Epithelial cell of proximal tubule (primary cell): ENCODE measurements at places on chromosomes 11 and 22.

- no peak for DNase-seq
Measured at GRCh38 chr11:11769362-11769761, 72.4 kb upstream of the USP47 start.

DNA sequence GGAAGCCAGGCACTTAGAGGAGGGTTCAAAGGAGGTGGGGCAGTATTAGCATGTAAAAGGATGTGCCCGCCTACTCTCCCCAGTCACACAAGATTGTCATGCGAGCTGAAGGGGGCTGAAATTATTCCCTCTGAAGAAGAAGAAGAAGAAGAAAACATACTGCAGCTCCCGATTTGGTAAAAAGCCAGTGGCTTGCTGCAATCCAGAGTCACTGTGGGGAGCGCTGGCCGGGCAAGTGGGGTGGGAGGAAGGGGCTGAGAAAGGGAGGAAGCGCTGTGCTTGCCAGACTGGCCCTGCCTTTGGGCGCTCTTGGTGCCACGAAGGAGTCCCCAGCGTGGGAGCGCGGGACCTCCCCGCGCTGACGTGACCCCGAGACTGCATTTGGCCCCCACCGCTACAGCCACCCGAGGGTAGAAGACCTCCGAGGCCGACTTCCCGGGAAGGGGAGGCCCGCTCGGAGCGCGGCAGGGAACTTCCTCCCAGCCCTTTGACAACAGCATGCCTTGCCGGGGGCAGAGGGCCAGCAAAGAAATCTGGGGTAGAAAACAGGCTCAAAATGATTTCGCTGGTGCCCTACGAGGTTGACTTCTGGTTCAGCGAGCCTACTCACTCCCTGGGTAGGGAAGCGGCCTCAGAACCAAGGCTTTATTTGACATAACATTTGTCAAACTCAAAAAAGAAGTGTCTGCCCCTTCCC is 906.3 kb downstream of the DLG2 start:
- no peak for DNase-seq

DNA sequence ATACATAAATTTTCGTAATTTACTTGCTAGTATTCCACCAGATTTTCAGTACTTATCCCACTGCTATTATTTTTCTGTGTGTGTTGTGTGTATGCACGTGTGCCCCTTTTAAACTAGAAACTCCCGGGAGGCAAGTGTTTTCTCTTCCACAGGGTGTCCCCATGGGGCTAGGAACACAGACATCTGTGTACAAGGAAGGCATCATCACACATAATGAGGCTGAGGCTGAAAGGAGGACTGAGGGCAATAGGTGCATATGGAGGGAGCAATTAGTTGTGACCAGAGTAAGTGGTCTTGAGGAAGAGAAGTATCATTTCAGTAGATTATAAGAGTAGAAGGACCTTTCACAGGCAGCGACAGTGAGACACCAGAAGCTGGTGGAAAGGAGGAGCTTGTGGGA is 2.1 kb upstream of the DPAGT1 start:
- DNase-seq: no peak

DNA sequence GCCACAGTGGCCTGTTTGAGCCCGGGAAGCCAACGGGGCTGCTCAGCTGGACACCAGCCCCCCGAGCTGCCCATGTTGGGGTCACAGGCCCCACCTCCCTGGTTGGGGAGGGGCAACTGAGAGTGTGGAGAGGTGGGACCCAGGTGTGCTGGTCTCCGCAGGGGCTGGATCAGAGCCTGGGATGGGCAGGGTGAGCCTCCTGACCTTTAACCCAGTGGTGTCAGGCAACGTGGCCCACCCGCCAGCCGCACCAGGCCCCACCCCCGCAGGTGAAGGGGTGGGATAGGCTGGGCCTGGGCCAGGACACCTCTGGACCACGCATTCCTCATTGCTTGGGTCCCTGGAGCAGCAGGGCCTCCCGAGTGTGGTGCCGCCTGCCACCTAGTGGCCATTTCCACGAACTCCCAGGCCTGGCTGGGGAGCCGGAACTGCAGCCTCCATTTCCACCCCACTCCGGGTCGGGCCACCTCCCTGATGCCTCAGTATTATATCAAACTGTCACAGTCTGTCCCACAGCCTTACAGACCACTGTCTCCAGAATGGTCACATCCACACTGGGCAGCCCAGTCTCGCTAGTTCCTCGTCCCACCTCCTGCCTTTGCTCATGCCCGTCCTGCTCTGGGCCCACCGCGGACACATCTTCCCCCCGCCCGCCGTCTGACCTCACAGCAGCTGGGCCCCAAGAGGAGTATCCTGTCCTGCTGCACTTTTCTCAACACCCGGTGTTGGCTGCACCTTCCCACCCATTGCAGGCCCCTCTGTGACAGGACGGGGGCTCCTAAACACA is 13.3 kb upstream of the PPP6R3 start:
- no peak for DNase-seq

DNA sequence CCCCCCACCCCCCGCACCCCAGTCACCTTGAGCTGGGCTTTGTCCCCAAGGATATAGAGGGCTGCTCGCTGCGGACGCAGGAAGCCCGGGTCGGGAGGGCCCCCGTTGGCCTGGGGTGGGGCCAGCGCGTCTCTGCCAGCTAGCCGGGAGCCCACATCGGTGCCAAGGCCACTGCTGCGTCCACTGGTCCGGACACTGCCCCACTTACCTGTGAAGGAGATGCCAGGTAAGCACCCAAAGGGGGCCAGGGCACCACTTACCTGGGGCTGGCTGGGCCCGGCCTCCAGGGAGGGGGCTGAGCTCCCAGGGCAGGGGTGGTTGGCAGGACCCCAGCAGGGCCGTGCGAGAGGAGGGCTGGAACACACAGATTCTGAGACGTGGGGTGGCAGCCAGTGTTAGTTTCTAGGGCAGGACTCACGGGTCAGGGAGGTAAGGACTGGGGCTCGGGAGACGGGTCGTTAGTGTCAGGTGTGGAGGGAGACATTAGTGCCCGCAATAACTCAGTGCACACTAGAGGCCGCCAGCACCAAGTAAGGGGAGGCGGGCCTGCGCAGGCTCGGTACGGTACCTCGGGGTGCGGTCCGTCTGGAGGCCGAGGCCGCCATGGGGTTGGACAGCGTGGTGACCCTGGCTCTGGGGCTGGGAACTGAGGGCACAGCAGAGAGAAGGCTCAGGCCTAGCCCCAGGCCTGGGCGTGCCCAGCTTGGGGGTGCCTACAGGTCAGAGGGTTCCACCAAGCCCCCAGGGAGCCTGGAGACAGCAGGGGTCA is 18.2 kb downstream of the SBF1 start:
- no peak for DNase-seq

DNA sequence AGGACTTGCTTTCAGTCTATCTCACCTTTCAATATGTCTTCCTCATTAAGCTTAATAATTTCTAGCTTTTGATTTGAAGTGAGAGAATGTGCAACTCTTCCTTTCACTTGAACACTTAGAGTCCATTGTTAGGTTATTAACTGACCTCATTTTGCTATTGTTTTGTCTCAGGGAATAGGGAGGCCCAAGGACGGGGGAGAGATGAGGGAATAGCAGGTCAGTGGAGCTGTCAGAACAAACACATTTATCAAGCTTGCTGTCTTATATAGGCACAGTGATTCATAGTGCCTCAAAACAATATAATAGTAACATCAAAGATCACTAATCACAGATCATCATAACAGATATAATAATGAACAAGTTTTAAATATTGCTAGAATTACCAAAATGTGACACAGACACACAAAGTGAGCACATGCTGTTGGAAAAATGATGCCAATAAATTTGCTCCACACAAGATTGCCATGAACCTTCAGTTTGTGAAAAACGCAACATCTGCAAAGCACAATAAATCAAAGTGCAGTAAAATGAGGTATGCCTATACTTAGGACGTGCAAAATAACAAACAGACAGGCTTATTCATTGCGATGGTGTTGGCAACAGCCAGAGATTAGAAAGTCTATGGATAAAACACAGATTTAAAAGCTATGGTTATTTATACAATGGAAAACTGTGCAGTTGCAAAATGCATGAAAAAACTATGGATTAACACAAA is 106.3 kb upstream of the TEAD1 start:
- no peak for DNase-seq

DNA sequence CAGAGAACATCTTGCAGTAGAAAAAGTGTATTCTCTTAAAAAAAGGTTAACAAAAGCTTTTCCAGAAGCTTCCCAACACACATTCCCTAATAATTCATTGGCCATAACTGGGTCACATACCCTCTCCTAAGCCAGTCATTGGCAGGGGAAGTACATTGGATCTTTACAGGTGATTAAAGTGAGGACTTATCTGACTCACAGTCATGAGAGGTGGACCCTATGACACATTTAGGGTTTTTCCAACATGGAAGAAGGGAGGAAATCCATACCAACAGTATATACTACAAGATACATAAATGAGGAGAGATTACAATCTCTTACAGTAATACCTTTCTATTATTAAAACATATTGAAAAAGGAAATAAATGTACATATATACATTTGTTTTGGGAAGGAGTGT is 72.2 kb downstream of the CCDC73 start:
- no peak for DNase-seq

DNA sequence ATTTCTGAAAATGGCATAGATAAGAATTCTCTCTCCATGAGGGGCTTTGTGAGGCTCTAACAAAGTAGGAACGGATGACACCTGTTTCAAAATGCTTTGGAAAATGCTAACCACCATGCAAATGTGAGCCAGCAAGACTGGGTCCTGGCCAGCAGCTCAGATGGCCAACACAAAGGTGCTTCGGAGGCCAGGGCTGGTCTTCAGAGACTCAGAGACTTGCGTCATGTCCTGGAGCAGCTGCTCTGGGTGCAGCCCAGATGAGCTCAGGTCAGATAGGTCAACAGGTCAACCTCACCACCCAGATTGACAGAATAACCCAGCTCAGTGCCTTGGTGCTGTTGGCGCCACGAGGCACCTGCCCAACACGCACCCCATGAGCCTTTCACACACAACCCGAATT is 12.0 kb upstream of the TMEM121B start:
- no peak for DNase-seq

- no peak for DNase-seq
Measured at GRCh38 chr11:7246179-7246578, 5.5 kb upstream of the SYT9 start.
